NCI-H1436 treated with DMSO at 0.1 percent for 48 hours (cell line): ENCODE measurements at places on chromosomes 13 and 19.

DNA sequence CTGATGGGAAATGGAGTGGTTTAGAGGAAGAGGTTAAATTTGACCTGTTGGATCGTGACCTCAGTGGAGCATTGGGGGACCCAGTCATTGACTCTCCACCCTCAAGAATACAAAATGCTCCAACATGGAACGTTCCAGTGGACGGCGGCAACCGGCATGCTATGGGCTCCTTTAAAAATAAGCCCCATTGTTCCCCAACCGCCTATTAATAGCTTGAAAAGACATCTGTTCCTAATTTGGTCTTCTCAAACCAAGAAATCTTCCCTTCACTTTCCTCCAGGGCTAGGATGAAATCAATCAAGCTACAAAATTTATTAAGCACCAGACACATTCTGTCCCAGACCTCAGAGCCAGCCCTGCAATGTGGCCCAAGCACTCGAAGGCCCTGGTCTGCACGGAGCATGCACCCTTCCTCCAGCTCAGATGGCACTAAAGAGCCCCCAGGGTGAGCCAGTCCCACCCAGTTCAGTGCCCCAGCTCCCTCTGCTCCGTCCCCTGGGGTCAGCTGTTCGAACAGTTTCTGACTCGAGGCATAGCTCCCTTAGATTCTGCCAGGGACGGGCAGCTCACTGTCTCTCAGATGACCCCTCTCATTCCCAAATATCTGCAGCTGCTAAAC, 22.5 kb upstream of the VSTM2B start:
- DNase-seq: no peak

DNA sequence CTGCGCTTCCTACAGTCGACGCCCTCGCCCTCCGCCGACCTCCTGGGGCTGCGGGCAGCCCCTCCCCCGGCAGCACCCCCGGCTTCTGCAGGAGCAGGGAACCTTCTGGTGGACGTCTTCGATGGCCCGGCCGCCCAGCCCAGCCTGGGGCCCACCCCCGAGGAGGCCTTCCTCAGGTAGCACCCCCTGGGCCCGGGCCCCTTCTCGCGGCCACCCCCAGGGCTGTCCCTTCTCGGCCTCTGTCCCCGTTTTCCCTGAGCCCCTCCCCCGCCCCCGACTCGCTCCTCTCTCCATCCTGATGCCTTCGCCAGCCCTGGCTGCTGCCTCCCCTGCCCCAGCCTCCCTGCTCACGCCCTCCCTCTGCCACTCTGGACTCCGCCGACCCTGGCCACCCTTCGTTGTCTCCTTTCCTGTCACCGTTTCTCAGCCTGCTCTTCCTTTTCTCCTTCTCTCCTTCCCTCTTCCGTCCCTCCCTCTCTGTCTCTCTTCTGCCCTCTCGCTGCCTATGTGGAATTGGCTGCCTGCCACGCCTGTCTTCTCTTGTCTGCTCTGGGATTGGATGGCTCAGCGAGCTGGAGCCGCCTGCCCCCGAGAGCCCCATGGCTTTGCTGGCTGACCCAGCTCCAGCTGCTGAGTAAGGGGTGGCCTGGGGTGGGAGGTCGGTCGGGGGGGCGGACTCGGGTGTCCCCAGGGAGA, 11.0 kb downstream of the FUZ start:
- peak; percentile 40 for DNase-seq

GRCh38 chr13:29578300-29579085, 17.0 kb downstream of the SLC7A1 start:
- DNase-seq: no peak

- DNase-seq: no peak
Observed at GRCh38 chr13:98506322-98506721, 70.6 kb downstream of the STK24 start.

GRCh38 chr13:112842931-112843391, 126.1 kb upstream of the MCF2L start:
- DNase-seq: no peak

DNA sequence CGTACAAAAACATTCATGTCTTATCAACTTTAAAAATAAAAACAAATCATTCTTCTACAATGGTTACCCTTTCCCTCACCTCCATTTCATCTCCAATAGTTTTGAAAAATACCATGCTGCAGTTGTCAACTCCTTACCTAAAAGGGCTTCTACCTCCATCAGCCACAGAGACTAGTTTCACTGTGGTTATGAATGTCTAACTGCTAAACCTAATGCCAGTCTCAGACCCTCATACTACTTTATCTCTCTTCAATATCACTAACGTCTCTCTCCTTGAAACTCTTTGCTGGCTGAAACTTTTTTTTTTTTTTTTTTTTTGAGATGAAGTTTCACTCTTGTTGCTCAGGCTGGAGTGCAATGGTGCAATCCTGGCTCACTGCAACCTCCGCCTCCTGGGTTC, 27.1 kb downstream of the LNX2 start:
- no peak for DNase-seq

- DNase-seq: no peak
Observed at GRCh38 chr13:39419068-39419467, 183.9 kb downstream of the LHFPL6 start.
